ENCODE measurements at places on chromosomes 6 and 20.

DNA sequence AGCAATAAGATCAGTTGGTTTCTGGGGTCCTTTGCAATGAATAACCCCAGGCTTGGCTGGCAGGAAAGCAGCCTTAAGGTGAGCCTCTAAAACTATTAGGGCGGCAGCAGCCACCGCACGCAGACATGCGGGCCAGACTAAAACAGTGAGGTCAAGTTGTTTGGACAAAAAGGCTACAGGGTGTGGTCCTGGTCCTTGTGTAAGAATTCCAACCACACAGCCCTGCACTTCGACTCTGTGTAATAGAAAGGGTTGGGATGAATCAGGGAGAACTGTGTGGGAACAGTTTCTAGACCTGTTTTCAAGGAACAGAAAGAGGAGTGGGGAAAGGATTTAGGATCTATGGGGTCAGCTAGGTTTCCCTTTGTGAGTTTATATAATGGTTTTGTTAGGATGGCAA lies 237.6 kb downstream of the SMOC2 start:
- DNase-seq: no peak

GRCh38 chr20:483815-484644 lies 21.7 kb upstream of the TBC1D20 start:
- no peak for DNase-seq

DNA sequence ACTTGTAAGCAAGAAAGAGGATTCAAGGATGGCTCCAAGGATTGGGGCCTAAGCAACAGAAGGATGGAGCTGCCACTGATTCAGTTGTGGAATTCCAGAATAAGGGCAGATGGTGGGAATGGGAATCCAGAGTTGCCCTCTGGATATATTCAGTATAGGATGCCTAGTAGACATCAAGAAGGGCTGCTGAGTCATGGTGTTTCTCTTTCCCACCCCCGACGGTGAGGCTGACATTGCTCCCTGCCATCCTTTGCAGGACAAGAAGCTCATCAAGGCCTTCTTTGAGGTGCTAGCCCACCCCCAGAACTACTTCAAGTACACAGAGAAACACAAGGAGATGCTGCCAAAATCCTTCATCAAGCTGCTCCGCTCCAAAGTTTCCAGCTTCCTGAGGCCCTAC lies 11.2 kb upstream of the ZNF76 start:
- DNase-seq: no peak

GRCh38 chr6:107862383-107862782 lies 38.3 kb upstream of the SCML4 start:
- no peak for DNase-seq
